ENCODE measurements at places on chromosomes 2 and 18.
A peak's percentile ranks its signal among the peaks of the same experiment; 100 is the strongest.

- DNase-seq = no peak
These were observed 35.9 kb upstream of the SNED1 start for GRCh38 chr2:240962300-240963064.

GRCh38 chr2:11988691-11989353, 242.4 kb downstream of the LPIN1 start:
- DNase-seq = no peak

DNA sequence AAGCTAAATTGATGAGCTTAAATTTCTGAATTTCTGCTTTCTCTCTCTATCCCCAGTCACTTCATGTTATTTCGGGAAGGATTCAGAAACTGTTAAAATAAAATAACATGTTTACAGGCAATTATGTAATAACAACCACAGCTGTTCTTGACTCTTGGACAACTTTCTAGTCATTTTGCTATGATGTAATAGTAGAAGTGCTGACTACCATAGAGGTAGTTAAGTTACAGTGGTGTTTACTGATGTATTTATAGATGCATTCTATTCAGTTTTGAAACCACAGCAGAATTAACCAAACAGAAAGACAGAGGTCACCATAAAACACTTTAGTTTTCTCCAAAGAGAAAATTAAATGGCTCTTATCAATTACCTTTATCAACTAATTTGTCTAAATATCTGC, 1292.0 kb upstream of the CHAC2 start:
- DNase-seq = no peak

DNA sequence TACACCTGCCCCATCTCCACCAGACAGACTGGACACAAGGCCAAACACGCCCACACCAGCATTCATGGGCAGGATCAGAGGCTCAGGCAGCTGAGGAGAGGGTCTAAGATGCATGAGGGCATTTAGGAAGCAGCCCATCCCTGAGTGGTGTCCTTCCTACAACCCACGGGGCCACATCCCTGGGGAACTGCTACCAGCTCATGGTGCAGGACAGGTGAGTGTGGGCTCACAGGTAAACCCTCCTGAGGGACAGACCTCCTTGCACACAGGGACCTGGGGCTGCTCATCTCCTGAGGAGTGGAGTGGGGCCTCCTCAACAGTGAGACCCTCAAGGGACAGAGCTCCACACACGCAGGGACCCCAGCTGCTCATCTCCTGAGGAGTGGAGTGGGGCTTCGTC, 14.6 kb downstream of the PARD6G start:
- DNase-seq = no peak

- DNase-seq = no peak
These were observed 119.3 kb upstream of the NDUFV2 start for GRCh38 chr18:8983195-8983594.

DNA sequence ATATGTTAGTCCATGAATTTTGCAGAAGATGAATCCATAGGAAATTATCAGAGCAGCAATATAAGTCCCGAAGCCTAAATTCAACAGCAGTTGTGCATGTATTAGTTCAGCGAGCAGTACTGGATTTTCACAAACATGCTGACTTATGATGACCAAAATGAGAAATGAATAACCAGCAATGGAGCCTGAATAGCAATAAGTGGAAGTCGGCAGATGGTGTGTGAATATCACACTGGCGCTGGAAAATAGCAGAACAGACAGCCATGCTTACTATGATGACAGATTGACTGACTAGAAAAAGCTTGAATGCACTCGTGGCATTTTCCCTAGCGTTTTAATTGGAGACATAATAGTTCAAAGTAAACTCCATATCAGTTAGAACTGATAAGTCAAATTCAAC, 1114.5 kb downstream of the DSC3 start:
- no peak for DNase-seq

DNA sequence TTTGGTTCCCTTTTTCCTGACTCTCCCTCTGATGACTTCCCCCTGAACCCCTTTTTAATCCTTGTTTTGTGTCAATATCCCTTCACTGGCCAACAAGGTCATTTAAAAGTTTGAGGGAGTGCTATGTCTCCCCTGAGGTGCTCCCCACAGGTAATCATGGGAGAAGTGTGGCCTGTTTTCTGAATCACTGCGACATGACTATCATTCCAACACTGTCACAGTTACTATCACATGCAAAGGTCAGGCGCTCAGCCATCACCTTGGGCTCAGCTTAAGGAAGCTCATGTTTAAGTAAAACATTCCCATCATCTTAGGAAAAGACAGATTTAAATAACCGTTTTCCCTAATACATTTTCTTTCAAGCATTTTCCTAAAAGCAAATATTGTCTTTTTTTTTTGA, 20.9 kb upstream of the ACAA2 start:
- DNase-seq = no peak

DNA sequence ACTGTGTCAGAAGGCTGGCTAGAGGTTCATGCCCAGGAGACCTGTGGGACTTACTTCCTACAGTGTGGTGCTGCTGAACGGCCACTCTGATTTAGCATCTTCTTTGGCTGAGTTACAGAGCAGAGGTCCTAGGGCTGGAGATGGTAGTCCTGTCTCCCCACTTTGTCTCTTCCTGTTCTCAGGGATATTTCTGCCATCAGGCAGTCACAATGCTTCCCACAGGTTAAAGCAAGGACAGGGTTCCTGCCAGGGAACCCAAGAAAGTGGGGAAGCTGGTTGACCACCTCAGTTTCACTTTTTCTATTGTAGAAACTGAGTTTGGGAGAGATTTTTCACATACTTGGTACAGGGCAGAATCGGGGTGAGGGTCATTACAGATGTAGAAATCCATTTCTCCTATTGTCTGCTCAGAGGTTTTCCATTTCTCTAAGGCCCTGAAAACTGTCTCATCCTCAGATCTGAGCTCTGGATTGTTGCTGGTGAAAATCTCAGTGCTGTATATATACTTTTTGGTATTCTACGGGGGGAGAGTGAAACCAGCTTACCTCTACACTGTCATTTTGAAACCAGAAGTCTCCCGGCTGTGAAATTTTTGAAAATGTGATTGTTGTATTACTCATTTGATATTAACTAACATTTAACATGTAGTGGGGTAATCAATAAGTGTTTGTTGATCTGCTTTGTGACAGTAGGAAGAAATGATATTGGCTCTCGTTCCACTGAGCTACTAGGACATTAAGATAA, 37.0 kb upstream of the MEP1B start:
- DNase-seq = no peak

DNA sequence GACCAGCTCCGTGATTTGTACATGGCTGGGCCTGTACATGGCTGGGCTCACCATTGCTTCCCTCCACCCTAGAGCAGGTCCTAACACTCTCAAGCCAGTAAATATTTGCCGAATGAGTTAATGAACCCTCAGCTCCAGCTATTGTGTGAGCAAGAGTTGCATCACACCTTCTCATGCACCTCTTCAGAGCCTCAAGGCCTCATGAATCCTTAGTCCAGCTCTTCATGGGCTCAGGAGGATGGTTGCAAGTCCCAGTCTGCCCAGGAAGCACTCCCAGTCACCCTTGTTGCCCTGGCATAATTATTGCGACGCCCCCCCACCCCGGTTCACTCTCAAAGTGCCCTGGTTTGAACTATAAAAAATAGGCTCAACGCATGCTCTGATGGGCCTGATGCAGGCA, 30.1 kb upstream of the GNAL start:
- DNase-seq = no peak

GRCh38 chr18:47345291-47345690, 93.8 kb upstream of the SKOR2 start:
- DNase-seq = no peak

- DNase-seq = no peak
These were observed 98.6 kb upstream of the EPB41L5 start for GRCh38 chr2:119914266-119914665.

- no peak for DNase-seq
These were observed 85.8 kb upstream of the MSH6 start for GRCh38 chr2:47697000-47697601.

DNA sequence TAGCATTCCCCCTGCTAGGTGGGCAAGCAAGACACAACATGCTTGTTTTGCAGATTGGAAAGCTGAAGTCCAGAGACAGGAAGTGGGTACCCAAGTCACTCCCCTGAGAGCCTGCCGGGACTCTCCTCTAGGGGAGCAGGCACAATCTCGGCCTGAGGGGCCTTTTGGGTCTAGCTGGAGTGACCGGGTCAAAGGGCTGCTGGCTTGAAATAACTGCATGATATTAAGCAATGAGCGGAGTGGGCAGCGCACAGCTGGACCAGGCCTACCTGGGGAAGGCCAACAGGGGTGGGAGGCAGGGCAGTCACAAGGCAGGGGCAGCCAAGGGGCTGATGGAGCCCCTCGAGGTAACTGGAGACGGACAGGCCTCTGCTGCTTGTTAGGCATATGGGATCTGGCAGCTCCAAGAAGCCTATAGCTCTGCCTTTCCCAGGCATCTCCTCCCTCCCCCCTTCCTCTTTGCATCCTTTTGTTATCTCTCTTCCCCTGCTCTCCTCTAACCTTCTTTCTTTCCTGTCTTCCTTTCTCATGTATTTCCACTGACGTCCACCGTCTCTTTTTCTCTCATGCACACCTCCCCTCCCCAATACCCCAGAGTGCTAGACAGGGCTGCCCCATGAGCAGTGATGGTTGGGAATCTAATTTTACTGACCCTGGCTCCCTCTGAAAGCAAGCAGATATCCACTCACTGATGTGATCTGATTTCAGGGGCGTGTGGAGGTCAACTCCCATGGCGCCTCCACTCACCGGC, 237.5 kb downstream of the LOXHD1 start:
- DNase-seq = no peak

DNA sequence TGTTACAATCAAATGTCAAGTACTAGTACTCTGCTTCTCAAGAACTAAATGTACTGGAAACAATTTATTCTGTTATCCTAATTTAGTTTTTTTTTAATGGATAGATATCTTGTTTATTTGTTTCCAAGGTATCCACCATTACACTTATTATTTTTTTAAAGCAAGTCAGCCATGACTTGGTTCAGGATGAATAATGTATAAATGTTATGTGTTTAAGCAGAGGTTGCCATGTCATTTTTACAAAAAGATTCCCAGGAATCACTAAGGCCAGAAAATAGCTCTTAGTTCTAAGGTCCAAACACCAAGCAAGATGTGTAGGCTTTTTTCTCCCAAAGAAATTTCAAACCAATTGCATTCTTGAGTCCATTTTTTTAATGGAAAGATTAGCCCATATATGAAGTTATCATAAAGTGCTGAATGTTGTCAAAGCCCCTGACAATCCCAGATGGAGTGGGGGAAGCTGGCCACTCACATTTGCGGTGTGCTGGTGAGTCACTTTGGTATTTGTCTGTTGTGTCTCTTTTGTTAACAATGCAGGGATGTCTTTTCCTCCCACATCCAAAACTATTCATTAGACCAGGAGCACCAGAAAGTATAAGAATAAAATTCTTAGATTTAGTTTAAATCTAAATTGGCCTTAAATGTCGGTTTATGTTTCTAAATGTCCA, 158.9 kb downstream of the COL6A3 start:
- DNase-seq = no peak

DNA sequence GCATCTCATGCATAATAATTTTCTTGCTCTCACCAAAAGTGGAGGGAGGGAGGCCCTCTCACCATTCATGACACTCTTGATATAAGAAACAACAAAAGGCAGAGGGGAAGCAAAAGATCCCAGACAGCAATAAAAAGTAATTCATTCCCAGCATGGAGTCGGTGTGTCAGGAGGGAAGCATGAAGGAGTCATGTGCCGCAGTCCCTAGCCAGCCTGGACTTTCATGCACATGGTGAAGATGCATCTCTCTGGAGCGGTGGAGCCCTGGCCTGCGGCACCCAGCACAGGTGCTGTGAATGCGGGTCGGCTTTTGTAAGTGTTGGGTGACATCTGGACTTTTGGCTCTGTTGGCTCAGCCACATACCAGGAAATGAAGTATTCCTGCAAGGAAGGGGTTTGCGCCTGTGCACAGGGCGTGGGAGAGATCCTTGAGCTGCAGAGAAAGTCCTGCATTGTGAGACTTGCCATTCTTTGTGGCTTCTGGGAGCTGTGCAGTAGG, 119.4 kb downstream of the COPS8 start:
- DNase-seq = no peak

DNA sequence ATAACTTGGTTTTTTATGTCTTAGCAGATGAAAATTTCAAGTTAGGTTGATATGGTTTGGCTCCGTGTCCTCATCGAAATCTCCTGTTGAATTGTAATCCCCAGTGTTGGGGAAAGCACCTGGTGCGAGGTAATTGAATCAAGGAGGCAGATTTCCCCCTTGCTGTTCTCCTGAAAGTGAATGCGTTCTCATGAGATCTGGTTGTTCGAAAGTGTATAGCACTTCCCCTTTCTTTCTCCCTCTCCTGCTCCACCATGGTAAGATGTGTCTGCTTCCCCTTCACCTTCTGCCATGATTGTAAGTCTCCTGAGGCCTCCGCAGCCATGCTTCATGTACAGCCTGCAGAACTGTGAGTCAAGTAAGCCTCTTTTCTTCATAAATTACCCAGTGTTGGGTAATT, 242.1 kb upstream of the TNP1 start:
- DNase-seq = no peak

- no peak for DNase-seq
These were observed 177.1 kb downstream of the RNF144A start for GRCh38 chr2:7094231-7094741.

GRCh38 chr2:135256531-135257260, 204.6 kb downstream of the RAB3GAP1 start:
- DNase-seq = no peak

DNA sequence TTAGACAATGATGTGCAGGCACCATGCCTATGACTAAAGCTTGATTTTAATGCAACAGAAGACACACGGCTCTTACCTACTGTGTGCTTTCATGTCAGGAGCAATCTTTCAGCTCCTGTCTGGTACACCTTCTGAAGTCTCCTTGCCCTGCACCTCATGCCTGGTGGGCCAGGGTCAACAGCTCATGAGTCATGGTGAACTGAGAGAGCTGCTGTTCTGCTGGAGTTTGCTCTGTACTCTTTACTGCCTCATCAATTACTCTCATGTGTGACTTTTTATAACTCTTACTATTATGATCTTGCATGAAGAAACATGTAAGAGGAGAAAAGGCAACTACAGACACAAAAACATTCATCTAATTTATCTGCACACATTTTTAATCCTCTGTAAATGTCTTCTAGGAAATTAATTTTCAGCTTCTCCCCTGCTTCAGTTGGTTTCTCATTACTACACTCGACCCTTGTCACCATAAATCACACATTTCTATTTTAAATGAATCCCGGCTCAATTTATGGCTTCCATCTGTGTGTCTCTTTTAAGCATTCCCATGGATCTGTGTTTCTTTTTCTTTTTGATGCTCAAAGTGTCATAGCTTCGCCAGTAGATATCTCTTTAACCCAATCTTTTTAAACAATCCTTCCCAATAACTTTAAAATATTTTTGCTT, 9.7 kb downstream of the SERPINB7 start:
- DNase-seq = no peak

DNA sequence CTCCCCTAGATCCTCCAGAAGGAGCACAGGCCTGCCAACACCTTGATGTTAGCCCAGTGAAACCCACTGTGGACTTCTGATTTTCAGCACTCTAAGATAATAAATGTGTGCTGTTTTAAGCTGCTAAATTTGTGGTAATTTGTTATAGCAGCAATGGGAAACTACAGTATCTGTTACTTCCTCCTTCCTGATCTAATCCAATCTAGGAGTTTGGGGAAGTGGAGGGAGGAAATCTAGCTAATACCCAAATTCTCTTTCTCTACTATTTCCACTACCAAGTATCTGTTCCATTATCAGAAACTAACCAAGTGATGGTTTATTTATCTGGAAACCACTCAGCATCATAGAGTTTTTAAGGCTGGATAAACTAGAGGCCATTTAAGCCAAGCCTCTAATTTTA, 64.9 kb downstream of the AFF3 start:
- no peak for DNase-seq

- DNase-seq = peak; percentile 29
These were observed 184.7 kb downstream of the SATB2 start for GRCh38 chr2:199273042-199273511.

- DNase-seq = no peak
These were observed 59.4 kb downstream of the ADAM23 start for GRCh38 chr2:206502729-206503128.
